Glomerular endothelial cell (primary cell): ENCODE measurements at places on chromosomes 6 and 20.

DNA sequence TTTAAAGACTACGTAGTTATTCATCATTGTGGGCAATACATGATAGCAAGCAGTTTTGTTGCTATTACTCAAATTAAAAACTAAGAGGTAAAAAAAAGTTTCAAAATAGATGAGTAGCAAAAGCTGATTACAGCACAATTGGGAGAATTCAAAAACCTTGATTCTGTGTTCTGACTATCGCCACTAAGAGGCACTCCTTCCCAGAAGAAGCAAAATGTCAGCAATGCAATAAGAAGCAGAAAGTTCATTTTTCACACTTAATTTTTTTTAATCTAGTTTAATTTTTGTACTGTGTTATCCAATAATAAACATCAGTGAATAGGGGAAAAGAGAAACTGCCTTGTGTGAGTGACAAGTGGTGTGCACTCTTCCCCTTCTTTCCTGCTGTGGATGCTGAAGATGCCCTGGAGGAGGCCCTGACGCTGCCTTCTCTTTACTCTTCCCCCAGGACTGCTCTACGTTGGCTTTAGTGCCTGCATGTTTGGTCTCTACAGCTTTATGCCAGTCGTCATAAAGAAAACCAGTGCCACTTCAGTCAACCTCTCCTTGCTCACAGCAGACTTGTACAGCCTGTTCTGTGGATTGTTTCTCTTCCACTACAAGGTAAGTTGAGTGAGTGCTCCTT lies 263.2 kb upstream of the PLN start:
- DNase-seq, result no peak

- DNase-seq, result no peak
These were observed 157.9 kb downstream of the MRPL14 start for GRCh38 chr6:43969158-43969981.

DNA sequence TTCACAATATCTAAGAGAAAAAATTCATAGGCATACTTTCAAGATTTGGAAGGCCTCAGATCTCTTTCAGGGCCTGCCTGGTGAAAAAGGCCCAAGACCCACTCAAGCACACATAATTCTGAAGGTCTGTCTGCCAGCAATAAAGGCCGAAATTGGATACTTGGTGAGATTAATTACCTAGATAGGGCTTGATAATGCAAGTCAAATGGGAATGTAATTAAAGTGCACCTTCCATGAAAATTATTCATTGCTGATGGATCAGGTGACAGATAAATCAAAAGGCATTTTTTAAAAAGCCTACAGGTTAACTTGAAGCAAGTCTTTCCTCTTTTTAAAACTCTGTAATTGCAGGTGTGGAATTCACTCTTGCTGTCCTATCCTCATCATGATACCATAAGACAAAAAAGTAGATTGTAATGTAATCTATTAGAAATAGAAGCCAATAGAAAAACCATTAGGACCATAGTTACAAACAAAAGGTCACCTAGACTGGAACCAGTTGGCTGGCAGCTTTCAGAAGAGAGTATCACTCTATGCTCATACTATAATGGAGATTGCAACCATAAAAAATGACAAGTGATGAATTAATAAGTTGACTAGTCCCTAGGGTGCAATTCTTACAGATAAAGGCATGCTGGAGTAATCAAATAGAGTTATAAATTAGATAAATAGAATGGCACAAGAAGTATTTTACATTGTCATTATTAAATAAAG lies 77.3 kb downstream of the EPHA7 start:
- no peak for DNase-seq

- no peak for DNase-seq
These were observed 38.0 kb downstream of the PHIP start for GRCh38 chr6:79040083-79040482.

DNA sequence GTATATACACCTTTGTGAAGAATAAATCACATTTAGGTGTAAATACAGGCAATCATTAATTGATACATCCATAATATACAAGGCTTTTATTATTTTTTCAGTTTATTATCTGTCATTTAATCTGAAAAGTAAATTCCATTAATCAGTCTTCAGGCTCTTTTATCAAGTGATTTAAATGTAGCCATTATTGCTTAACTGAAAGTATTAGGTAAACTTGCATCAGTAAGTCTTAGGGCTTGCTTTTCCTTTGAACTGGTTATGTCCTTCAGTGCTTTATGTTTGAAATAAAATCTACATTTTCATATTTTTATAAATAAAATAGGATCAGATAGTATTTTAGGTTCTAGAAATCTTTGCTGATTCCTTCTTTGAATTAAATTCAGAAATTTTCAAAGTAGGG lies 4.1 kb downstream of the TPBG start:
- DNase-seq, result no peak

GRCh38 chr6:130382872-130383490 lies 17.2 kb downstream of the TMEM200A start:
- DNase-seq, result no peak
